ENCODE measurements at places on chromosomes 12 and 14.
A peak's percentile ranks its signal among the peaks of the same experiment; 100 is the strongest.

GRCh38 chr12:593396-594270 lies 69.6 kb downstream of the NINJ2 start:
- DNase-seq = no peak

DNA sequence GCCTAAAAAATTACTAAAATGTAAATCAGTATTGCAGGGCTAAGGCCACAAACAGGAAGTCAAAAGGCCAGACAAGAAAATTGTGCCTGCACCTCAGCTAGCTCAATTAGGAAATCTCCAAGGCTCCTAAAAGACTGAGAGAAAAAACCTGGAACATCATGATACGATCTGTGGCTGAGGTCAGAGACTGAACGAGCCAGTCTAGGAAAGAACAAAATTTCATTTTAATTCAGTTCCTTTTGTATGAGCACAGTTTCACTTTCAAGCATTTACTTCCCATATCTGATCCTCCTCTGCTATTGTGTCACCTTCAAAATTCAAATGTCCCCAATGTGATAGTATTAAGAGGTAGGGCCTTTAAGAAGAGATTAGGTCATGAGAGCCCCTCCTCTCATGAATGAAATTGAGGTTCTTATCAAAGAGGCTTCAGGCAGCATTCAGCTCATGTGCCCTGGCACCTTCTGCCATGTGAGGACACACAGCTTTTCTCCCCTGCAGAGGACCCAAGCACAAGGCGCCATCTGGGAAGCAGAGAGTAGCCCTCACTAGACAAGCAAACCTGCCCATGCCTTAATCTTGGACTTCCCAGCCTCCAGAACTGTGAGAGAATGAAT lies 14.8 kb downstream of the PRKAB1 start:
- no peak for DNase-seq

- DNase-seq = no peak
Observed at GRCh38 chr12:106652510-106653015, 69.8 kb downstream of the RFX4 start.

DNA sequence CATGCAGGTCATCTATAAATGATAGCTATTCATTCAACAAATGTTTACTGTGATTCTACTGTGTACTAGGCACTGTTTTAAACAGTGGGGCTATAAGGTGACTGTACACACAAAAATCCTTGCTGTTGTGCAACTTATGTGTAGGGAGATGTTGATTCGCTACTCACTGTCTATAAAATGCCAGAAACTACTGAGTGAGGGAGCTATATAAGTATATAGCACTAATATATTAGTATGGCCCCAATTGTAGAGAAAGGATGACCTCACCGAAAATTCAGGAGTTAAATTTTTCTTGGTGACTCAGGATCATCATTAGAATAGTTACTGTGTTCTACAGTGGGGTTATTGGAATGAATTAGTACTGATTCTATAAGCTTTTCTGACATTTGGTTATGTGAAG lies 117.4 kb downstream of the TGFB3 start:
- DNase-seq = no peak

- no peak for DNase-seq
Observed at GRCh38 chr14:96762650-96763049, 34.5 kb upstream of the VRK1 start.

- no peak for DNase-seq
Observed at GRCh38 chr12:99759444-99759843, 111.9 kb downstream of the GARIN6 start.

DNA sequence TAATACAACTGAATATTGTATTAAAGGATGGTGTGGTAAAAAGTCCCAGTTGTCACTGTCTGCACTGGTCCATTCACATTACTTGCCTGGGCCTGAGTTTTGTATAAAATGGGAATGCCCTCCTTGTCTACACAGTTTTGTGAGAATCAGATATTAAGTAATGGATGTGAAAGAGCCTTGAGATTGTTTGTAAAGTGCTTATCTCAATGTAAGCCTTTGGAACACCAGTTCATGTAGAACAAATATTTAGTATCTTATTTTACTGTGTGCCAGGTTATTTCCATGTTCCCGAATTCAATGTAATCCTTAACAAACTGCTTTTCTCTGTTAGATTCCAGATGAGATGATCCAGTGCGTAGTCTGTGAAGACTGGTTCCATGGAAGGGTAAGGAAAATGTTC lies 7.5 kb downstream of the UBR7 start:
- DNase-seq = no peak

GRCh38 chr14:51304941-51305340 lies 64.9 kb downstream of the TMX1 start:
- no peak for DNase-seq

DNA sequence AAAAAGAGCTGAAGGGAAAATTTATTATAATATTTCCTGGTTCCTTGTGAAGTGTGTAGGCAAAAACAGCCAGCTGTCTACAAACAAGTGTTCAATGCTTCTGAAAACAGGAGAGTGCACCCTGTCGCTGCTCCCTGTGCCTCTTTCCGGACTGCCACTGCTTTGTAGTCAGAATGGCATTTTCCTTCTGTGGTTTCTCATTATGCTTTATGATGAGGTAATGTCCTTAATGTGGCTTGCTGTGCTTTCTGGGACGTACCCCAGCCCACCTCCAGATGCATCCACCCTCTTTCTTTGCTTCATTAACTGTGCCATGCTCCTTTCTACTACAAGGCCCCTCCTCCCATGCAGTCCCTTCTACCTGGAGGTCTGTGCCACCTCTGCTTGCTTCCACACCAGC lies 148.1 kb downstream of the SYT1 start:
- DNase-seq = no peak

DNA sequence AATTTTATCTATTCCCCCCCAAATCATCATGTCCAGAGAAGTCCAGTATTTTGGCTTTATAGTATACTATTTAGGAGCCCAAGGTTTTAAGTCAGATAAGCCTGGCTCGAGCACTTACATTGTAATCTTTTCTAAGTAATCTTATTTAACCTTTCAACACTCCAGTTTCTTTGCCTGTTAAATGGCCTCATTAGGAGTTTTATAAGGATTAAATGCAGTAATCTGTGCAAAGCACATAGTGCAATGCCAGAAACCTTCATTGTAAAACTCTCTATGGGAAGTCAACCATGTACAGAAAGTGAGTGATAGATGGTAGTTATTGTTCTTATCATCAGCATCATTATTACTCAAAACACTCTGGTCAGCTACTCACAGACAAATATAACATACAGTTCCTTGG lies 1330.4 kb downstream of the SLC16A7 start:
- no peak for DNase-seq

DNA sequence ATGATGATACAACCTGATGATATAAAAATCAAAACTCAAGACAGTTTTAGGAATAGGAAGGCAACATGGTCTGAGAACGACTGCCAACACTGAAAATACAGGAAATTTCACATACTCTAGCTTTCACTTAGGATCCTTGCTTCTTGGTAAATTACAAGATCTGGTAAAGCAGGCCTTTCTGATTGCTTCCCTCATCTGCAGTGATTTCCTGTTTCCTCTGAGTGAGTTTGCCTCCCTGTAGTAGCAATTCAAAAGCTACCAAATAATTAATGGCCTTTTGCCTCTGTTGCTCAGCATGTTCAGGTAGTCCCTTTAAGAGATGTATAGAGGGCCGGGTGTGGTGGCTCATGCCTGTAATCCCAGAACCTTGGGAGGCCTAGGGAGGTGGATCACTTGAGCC lies 2.0 kb upstream of the IRAK3 start:
- DNase-seq = no peak

GRCh38 chr12:104743202-104743580 lies 214.9 kb downstream of the SLC41A2 start:
- DNase-seq = no peak

GRCh38 chr12:2336409-2336829 lies 283.6 kb downstream of the CACNA1C start:
- DNase-seq = no peak

DNA sequence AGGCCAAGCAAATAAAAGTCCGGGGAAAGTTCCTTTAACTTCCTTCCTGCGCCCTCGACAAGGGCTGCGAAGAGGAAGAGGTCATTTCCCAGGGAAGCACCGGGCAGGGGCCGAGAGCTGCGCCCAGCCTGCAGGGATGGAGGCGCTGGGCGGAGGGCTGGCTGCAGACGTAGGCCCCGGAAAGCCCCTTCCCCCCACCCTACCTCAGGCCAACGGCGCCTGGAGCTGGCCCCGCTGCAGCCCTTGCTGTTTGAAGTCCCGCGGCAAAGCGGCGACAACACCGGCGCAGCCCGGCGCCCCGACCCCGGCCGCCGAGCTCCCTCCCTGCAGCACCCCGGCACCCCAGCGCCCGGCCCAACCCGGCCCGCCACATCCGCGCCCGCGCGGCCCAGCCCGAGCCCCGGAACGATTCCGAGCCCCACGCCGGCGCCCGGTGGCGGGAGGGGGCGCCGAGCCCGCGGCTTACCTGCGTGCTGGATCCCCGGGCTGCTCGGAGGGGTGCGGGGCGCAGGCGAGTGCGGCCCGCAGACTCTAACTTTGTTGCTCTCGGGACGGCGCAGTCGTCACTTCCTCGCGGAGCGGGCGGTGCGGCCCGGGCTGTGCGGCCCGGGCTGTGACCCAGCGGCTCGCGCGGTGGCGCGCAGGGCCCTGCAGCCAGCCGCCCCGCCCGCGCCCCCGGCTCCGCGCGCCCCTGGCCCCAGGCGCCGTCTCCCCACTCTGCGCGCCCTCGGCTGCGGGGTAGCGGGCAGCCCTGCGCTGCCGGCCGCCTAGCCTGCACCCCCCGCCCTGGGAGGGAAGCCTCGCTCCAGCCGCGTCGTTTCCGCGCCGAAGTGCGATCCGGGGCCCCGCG lies 64.8 kb upstream of the PTGR2 start:
- DNase-seq = peak; percentile 50

DNA sequence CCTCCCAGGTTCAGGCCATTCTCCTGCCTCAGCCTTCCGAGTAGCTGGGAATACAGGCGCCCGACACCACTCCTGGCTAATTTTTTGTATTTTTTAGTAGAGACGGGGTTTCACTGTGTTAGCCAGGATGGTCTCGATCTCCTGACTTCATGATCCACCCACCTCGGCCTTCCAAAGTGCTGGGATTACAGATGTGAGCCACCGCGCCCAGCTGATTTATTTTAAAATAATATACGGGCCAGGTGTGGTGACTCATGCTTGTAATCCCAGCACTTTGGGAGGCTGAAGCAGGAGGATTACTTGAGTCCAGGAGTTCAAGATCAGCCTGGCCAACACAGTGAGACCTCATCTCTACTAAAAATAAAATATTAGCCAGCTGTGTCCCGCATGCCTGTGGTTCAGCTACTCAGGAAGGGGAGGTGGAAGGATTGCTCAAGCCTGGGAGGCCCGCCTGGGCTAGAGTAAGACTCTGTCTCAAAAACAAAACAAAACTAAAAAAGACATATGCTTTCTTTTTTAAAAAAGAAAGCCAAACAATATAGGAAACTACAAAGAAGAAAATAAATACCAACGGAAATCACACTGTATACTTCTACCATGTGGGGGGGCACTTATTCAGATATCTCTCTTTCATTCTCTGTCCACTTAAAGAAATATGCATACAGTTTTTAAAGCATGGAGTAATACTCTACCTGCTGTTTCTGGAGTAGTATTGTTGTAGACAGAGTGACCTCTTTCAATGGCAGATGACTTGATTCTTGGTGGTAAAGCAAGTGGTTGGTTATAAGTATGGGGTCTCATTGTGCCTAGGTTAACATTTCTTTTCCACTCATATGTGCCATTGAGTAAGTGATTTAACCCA lies 930 bp upstream of the MIA2 start:
- DNase-seq = no peak

- no peak for DNase-seq
Observed at GRCh38 chr12:40436564-40436963, 211.8 kb downstream of the LRRK2 start.

GRCh38 chr14:57686304-57686703 lies 179.6 kb downstream of the SLC35F4 start:
- DNase-seq = no peak

DNA sequence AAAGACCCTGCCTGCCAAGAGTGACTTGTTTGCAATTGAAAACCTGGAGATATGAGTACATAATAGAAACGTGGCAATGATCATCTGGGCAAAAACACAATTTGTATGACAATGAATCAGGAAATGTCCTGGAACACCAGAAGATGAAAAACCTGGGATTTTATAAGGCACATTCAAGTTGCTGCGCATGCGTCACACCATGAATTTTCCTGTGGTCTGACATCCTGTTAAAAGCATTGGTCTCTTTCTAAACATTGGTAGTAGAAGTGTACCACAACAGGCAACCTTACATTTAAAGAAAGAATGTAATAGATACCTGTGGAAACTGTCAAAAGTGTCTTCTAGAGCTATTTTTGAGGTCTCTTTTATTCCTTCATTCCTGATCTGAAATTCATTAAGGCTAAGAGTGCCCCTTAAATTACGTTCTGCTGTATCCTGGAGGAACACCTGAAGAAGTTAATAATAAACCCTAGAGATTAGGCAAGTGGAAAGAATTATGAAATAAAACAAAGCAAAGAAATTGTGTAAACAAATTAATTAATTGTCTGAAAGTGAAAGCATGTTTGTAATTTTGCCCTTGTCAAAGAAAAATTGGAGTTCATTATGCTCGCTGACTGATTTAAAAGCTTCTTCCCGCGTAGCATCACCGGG lies 676.5 kb downstream of the DIO2 start:
- DNase-seq = no peak
